Astrocyte of the cerebellum (primary cell): ENCODE measurements at places on chromosomes 5 and 9.

DNA sequence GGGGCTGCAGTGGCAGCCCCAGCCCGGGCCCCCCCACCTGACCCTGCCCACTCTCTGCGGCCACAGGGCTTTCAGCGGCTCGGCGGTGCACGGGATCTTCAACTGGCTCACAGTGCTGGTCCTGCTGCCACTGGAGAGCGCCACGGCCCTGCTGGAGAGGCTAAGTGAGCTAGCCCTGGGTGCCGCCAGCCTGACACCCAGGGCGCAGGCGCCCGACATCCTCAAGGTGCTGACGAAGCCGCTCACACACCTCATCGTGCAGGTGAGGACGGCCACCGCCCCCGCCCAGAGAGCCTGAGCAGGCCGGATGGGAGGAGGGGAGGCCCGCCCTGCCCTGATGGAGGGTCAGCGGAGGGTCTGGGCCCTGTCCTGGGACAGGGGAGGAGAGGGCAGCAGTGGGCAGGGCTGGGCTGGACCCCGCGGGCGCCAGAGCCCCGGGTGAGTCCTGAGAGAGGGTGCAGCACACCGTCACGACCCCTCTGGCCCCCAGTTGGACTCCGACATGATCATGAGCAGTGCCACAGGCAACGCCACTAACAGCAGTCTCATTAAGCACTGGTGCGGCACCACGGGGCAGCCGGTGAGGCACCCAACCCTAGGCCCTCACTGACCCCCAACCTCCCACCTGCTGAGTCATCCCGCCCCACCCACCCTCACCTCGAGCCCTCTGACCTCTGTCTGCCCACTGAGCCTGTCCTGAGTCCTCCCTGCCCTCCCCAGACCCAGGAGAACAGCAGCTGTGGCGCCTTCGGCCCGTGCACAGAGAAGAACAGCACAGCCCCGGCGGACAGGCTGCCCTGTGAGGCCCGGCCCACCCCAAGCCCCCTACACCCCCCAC, 2.7 kb downstream of the SLC34A3 start:
- DNase-seq = no peak

DNA sequence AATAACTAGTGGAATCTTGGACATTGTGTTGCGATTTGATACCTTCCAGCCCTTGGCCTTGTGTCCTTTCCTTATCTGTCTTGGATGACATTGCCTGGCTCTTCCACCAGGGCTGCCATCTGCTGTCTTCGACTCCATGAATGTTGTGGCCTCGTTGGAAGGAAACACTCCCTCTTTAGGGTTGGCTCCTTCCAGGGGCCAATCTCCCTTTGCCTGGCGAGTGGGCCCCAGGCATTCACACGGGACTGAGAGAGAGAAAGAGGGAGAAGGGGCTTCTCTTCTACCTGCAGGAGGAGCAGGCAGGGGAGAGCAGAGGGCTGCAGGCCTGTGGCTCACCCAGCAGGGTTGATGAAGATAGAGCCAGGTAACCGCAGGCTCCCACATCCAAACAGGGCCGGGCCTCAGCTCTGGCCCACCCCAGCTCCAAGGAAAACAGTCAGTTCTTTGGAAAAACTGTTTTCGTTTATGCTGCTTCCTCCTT, 31.3 kb downstream of the FGF1 start:
- no peak for DNase-seq

- no peak for DNase-seq
These were observed 24.5 kb downstream of the DDX31 start for GRCh38 chr9:132645306-132645705.

GRCh38 chr9:23447166-23447565, 378.9 kb downstream of the ELAVL2 start:
- no peak for DNase-seq

GRCh38 chr5:32297181-32298058, 15.3 kb downstream of the MTMR12 start:
- DNase-seq = no peak

DNA sequence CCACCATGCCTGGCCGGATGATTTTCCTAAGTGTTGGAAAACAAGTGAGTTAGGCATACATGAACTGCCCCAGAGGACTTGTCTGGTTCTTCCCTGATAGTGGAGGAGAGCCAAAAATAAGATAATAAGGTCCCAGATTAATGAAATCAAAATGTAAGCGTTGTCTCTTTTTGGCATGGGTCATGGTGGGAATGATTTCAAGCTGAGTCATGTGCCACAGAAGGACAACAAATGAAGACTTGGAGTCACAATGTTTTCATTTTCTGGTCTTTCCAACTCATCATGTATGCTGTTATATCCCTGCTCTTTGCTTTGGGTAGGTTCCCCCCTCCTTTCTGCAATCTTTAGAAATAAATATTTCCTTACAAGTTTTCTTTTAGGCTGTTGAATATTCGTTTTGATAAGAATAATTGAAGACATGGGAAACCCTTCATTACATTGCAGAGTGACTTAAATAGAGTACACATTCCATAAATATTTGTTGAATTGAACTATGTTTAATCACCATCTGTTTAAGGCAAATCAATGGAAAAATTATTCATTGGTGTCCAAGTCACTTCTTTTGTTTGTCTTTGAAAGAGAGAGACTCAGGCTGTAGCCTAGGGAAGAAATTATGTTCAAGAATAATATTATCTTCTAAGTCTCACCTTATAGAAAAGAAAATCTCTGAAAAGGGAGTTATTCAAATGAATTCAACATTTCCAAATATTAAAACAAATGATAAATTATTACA, 196.3 kb downstream of the CSNK1G3 start:
- no peak for DNase-seq

DNA sequence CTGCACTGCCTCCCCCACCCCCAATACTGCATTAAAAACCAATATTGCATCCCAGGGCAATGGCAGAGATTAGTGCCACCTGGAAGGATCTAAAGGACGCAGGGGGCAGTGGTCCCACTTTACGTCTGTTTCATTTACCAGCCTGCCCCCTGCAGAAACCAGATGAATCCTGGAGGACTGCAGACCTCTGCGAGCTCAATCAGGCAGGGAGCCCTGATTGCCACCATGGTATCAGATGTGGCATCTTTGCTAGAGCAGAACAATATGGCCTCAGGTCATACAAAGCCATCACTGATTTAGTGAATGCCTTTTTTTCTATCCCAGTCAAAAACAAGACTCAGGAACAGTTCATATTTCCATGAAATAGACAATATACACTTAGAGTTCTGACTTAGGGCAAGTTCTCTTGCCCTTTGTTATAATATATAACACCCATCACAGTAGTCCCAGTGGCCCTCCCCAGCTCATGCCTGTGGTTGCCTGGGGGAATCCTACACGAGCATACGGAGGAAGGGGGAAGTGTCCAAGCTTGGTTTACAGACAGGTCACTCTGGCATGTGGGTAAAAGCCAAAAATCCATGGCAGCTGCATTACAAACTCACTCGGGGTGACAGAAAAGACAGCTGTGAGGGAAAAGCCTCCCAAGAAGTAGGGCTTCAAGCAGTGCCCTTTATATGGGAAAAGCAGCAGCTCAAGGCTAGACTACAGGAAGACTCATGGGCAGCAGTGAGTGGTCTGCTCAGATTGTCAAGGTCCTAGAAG, 85.1 kb downstream of the MED27 start:
- no peak for DNase-seq

DNA sequence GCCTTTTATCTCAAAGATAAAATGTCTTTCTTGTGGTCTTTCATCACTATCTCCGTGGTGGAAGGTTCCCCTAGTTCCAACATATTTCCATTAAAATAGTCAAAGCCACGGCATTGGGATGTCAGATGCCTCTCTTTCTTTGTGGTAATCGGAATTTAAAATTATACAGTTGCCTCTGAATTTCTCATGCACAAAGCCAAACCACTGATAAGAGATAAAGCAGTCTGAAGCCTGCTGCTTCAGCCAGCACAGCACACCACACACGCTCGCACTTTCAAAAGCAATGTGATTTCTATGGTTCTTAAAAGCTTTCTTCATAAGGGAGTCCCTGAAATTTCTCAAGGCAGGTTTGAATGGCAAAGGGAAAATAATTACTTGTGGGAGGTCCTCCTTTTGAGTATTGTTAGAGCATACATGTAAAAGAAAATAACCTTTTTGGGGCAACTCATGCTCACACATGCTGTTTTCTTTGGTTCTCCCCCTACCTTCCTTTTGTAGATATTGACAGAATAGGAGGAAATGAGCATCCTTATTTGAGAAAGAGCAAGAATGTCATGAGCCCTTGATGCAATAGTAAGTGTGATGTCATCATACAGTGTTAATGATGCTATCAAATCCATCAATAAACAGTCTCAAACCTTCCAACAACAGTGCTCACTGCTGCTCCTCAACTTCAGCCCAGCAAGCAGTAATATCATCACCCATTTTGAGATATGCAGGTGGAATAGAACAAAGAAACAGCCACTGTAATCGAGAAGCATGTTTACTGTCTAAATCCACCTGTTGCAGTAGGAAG, 85.7 kb upstream of the PPP1R2B start:
- no peak for DNase-seq

GRCh38 chr5:158099571-158100105, 240.7 kb upstream of the CLINT1 start:
- no peak for DNase-seq

- no peak for DNase-seq
These were observed 6.6 kb upstream of the CNOT6 start for GRCh38 chr5:180487556-180487955.

DNA sequence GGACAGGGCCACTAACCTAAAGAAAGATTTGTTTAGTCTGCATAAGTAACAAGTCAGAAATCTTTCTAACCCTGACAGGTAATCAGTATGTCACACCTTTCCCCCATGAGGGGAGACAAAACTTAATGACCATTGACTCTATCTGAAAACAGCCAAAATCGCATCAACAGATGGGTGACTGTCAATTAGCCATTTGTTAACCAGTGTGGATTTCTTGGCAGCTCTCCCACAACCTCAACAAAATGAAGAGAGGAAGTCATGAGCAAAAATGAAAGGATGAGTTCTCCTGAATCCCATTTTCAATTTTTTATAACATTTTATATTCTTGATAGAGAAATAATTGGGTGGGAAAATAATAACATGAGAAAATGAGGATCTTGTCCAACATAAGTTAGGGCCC, 84.6 kb upstream of the SNX2 start:
- no peak for DNase-seq

DNA sequence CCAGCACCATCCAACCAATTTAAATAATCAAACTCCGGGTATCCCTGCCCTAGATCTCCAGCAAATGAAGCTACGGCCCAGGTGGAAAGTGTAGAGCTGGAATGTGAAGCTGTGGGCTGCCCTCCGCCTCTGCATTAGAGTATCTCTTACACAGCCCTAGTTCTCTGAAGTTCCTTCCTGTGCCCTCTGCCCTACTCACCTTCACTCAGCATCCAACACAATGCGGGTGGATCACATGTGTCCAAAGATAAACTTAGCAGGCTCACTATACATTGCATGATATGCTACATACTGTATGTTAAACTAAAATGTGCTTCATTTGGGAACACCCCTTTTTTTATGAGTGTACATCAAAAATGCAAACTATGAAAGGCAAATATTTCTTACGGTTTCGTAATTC, 70.0 kb upstream of the RAD23B start:
- no peak for DNase-seq

DNA sequence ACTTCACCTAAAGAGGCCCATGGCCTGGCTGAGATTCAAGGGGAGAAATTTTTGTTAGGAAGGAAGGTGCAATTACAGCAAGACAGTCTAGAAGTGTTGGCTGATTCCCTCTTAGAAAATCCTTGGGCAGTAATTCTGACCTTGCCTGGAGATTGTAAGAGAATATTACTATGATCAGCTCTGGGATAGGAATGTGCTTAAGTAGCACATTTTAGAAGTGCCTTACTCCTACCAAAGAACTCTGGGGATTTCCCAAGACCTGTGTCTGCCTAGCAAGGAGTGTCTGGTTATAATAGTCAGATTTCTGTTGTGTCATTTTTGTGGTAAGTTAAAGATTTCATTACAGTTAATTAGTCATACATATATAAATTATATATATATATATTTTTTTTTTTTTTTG, 52.3 kb downstream of the NLN start:
- DNase-seq = peak; percentile 68

DNA sequence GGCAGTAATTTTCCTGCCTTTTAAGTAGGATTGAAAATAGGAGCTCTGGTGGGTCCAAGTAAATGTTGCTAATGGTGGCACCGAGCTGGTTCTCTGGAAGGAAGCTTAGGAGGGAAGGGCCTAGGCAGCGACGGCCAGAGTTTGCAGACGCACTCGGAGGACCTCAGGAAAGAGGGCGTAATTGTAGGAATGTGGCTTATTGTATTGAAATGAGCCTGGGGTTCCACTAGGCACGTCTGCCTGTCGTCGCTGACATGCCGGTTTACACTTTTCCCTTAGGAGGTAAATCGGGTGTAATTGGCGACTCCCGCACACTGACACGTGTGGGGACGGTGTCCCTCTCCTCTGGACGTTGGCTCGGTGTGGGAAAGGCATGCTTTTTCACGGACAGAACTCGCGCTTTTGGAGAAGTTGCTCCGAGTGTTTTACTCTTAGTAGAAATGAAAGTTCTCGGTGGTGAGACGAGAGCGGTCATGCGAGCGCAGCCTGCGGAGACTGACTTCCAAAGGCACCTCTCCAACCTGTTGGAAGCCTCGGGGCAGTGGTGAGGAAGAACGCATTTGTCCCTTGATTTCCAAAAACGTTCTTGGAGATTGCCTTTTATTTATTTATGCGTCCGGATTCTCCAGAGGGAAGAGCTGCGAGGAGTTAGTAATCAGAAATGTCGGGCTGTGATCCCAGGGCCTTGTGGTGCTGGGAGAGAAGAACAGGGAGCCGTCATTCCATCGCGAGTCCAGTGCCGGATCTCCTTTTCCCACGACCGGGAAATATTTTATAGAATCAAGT, 1.3 kb downstream of the NR4A3 start:
- no peak for DNase-seq

DNA sequence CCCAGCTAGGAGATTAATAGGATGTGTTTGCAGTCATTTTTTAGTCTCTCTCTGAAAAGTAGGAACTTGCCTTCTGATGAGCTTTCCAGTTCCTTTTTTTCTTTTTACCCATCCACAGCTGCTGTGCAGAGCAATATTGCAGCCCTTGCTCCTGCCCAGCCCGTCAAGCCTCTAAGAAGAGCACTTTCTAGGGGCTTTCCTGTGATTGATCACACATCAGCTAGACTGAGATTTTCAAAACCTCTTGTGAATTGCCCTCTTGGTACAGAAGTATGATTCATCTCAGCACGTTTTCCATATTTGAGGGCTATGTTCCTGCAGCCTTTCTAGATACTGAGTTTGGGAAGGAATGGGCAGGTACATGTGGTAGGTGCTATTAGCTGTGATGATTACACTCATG, 93.9 kb downstream of the GALNT10 start:
- no peak for DNase-seq

GRCh38 chr9:113572076-113572861, 108.7 kb downstream of the RGS3 start:
- DNase-seq = no peak
